ENCODE measurements at places on chromosomes 11 and 22.
A peak's percentile ranks its signal among the peaks of the same experiment; 100 is the strongest.

DNA sequence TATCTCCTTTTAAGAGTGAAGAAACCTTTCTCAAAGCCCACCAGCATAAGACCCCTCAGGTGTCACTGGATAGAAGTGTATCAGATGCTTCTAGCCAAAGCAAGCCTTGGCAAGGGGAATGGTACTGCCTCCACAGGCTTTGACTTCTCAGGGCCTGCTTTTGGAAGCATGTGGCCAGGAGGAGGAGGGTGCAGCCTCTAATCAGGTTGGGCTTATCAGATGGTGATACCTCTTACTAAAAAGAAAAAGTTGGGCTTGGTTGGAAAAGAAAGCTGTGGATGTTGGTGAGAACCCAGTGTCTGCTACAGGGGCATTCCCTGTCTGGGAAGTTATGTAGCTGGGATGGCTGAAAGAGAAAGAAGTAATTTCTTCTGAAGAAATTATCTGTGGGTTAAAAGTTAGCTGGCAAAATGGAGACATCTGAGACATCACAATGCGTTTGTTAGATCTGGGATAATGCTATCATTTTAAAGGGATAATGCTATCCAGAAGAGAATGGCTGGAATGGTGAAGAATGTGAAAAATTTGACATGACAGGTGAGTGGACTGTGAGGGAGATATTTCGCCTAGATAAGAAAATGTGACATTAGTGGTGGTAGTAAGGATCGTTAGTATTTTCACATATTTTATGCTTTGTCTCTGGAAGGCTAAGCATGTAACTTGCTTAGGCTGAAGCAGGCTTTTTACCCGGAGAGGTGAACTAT is 7.2 kb downstream of the APLP2 start:
- no peak for DNase-seq

GRCh38 chr22:22710719-22711531 is 66.5 kb downstream of the GGTLC2 start:
- DNase-seq = no peak

DNA sequence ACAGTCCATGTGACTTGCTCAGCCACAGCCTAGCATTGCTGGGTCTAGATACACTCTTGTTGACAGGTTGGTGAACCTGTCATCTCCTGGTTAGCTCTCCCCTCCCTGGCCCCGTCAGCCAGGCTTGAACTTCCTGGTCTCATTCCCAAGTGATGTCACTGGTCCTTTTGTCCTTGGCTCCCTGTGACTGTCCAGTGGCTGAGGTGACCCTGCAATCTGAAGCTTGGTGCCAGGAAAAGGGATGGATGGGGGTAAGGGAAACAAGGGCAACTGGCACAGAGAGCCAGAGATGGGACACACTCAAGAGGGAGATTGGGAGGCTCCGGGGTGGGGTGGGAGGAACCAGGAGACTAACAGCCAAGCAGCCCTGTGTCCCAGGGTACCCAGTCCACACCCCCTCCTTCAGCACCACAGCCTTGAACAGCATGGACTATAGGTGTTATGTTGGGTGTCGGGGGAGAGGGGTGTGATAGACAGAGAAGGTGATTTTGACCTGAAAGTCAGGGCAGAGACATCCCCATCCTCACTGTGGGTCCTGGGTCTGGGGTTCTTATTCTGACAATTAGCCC is 63.8 kb upstream of the THY1 start:
- DNase-seq = no peak

DNA sequence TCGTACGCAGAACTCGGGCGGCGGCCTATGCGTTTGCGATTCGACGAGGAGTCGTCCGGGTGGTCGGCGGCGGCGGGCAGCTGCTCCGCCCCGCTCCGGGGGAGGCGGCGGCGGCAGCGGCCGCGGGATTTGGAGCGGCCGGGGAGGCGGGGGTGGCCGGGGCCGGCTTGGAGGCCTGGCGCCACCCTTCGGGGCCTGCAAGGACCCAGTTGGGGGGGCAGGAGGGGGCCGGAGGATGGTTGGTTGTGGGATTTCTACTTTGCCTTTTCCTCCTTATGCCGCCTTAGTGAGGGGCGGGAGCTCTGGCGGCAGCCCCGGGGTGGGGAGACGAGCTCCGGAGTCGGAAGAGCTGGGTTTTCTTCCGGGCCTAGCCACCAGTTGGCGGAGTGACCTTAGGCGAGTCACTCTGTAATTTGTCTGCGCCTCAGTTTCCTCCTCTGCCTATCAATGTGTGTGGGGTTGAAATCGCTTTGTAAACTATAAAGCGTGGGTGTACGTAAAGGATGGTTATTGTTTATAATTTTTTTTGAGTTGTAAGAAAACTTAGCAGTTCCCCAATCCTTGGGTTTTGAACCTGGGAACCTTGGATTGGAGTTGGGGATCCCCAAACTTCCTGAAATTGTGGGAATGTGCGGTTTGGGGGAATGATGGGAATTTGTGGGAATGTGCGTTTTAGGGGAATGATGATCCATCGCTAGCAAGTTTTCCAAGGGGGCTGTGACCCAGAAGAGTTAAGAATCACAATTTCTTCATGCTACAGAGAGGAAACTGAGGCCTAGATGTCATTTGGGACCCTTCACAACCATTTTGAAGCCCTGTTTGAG is 679 bp downstream of the TUG1 start:
- DNase-seq = no peak

GRCh38 chr11:409008-409599 is 5.7 kb downstream of the SIGIRR start:
- no peak for DNase-seq

DNA sequence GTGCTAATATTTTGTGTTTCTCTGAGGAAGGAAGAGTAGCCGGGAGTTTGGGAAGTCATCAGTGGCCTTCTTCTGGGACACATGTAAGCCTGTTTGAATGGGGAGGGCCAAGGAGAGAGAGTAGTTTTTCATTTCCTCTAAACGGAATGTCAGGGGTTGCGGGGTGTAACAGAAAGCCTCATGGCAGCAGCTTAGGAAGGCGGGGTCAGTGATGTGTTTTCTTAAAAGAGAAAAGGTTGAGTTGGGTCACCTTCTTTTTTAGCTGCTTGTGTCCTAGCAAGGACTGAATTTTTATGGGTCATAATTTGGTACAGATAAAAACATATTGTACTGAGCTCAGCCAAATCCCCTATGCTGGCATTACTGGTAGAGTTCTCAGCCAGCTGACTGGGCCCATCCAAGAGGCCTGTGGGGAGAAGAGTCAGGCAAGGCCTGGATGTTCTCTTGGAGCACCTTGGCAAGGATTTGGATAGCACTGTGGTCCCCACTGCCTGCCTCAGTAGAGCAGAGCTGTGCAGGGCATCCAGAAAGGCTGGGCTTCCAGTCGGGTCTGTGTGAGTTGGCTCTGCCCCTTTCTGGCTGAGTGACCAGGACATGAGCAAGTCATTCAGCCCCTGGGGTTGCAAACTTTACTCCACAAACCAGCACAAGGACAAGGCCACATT is 29.4 kb upstream of the NAV2 start:
- no peak for DNase-seq

DNA sequence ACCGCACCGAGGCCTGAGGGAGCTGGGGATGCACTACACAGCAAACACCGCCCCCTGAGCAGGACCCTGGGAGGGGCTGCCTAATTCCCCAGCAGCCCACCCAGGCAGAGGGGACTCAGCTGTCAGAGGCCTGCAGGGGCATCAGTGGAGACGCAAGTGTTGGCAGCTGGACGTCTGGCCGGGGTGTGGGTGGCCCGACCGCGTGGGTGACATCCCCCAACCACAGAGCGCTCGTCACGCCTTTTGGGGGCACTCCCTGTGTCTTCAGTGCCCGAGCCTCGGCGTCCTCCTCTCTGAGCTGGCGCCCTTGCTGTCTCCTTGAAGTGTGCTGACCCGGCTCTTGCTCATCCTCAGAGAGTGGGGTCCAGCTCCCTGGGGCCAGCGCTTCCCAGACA is 150.2 kb downstream of the BRD1 start:
- DNase-seq = no peak

- no peak for DNase-seq
Measured at GRCh38 chr11:125902277-125902926, 604 bp downstream of the PUS3 start.

- no peak for DNase-seq
Measured at GRCh38 chr11:60734279-60734678, 9.8 kb downstream of the MS4A18 start.

DNA sequence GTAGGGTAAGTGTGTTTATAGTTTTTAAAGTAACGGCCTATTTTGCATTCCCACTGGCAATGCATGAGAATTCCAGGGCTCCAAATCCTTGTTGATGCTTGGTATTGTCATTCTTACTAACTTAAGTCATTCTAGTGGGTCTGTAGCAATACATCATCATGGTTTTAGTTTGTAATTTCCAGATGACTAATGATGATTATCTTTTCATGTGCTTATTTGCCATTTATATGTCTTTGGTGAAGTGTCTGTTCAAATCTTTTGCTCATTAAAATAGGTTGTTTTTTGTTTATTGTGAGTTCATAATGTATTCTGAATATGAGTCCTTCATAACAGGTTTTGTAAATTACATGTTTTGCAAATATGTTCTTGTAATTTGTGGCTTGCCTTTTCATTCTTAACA is 31.2 kb downstream of the MTMR3 start:
- DNase-seq = no peak

GRCh38 chr11:67071420-67072284 is 15.0 kb downstream of the RHOD start:
- peak; percentile 55 for DNase-seq

DNA sequence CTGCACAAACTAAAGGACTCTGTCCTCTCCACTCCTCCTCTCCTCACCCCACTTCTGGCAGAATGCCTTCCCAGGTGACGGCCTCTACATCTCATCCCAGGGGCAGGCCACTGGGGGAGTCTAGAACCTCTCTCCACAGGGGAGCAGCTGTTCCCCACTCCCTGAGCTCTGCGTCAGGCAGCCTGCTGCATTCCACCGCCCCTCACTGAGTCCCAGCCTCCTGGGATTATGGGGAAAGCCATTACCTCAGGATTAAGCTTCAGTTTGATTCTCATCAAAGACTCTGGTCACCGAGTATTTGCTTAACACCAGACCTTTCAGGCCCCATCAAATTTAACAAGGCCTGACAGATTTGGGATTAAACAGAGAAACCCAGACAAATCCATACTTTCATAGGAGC is 405.9 kb downstream of the NXPE2 start:
- no peak for DNase-seq

GRCh38 chr11:129426038-129426437 is 50.4 kb downstream of the BARX2 start:
- no peak for DNase-seq

GRCh38 chr22:23218053-23218866 is 38.0 kb downstream of the BCR start:
- no peak for DNase-seq

GRCh38 chr11:18566406-18566805 is 22.1 kb downstream of the UEVLD start:
- DNase-seq = no peak

GRCh38 chr22:32208681-32209080 is 3.8 kb upstream of the RFPL2 start:
- DNase-seq = no peak

- no peak for DNase-seq
Measured at GRCh38 chr11:84962018-84962417, 665.1 kb downstream of the DLG2 start.

GRCh38 chr11:77457340-77457739 is 16.6 kb downstream of the PAK1 start:
- no peak for DNase-seq

GRCh38 chr11:11960687-11961086 is 47.7 kb downstream of the DKK3 start:
- no peak for DNase-seq

All from SHP77 treated with DMSO at 0.1 percent for 48 hours (cell line).